Thoracic aorta (tissue), 2 donors: ENCODE measurements at places on chromosomes 16 and 17.

DNA sequence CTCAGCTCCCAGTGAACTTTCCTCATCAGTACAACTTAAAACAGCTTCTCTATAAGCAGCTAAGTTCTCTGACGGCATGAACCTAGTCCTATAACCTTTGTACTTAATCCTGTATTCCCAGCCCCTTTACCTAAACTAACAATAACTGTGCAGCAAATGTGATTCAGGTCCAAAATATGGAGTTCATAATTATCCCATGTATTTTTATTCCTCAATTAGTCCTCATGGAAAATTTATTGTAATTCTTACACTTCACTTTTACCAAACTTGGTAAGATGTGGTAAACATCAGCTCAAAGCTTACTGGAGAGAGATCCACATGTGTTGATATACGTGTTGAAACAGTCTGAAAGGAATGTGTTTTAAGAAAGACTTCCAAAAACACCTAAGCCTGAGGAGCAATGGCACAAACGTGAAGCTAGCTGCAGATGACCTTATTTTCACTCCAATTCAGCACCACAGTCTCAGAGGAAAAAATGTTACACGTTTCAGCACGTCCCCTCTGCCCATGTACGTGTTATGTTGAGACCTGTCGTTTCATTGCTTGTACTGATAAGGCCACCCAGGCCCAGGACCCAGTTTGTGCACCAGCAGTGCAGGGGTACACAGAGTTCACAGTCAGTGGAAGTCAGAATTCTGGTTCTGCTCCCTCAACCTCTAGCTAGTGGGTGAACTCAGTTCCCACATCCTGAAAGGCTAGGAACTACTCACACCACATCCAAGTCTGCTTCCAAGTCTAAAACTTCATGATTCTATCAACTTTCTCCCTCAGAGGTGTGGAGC is 7.1 kb downstream of the USP31 start:
- no peak for DNase-seq

- DNase-seq, result no peak
Measured at GRCh38 chr16:26175944-26176343, 484.2 kb downstream of the HS3ST4 start.

GRCh38 chr17:66675991-66676371 is 158.9 kb upstream of the CACNG5 start:
- DNase-seq, result no peak

DNA sequence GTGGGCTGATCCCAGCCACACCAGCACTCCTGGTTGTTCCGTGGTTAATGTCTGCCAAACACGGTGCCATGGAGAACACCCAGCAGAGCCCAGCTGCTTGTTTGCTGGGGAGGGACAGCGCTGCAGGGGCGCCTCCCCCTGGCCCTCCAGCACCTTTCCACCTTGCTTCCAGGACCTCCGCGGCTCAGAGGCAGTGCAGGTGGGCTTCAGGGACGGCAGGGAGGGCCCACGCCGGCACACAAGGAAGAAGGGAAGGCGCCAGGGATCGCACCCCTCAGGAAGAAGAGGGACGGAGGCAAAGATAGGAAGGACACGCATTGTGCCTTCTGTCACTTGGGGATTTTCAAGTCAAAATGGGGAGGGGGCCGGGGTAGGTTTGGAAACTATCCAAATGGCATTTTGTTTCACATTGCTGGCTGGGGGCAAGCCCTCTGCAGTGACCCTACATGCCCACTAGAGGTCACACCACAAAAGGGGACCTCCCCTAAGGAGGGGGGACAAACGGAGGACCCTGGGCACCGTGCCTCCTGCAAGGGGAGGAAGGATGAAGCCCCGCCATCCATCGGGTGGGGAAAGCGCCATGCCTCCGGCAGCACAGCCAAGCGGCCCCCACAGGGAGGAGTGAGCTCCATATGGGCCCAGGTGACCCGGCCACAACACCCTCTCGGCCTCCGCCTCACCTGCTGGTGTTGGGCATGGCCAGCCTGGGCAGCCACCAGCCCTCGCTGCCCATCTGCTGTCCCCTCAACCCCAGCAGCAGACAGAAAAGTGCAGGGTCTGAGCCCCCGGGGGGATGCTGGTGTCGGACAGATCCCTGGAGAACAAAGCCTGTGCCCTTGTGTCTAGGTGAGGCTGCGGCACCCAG is 7.5 kb upstream of the C16orf95 start:
- DNase-seq, result no peak

DNA sequence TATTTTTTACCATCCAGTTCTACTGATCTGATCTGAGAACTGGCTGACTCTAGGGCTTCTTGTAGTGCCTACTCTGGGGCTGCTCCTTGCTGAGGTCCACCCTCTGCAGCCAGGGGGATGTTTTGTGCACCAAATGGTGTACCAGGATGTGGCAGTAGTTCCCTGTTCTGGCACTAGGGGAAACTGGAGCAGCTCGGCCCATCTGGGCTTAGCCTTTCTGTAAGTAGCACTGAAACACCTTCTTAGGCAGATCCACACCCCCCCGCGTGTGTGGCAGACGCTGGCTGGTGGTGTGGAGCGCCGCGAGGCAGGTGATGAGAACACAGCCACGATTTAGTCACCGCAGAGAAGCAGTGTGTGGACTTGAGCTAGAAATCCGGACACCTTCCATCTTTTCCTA is 17.0 kb downstream of the DUSP14 start:
- no peak for DNase-seq

DNA sequence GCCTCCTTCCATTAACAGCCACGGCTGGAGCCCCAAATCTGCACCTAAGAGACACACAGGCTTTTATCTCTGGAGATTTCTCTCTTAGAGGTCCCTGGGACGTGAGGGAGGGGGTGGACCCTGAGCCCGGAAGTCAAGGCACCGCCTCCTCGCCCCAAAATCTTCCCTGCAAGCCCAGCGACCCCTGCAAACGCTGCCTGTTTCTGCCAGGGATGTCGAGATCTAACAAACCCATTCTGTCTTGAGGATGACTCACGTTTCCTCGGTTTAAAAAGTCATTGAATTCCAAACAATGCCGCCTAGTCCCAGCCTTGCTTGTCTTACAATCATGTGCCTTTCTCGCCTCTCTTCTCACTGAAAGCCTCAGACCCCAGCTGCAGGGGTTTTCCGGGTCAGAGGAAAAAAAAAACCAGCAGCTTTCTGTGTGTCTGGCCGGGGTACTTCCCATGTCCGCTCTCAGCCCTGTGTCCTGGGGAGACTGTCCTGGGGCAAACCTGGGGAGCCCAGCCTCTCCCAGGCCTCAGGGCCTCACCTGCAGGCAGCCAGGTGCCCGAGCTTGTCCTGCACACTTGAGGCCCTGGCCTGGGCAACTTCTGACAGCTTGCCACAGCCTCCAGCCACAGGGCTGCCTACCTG is 15.4 kb downstream of the ARL2BP start:
- no peak for DNase-seq

DNA sequence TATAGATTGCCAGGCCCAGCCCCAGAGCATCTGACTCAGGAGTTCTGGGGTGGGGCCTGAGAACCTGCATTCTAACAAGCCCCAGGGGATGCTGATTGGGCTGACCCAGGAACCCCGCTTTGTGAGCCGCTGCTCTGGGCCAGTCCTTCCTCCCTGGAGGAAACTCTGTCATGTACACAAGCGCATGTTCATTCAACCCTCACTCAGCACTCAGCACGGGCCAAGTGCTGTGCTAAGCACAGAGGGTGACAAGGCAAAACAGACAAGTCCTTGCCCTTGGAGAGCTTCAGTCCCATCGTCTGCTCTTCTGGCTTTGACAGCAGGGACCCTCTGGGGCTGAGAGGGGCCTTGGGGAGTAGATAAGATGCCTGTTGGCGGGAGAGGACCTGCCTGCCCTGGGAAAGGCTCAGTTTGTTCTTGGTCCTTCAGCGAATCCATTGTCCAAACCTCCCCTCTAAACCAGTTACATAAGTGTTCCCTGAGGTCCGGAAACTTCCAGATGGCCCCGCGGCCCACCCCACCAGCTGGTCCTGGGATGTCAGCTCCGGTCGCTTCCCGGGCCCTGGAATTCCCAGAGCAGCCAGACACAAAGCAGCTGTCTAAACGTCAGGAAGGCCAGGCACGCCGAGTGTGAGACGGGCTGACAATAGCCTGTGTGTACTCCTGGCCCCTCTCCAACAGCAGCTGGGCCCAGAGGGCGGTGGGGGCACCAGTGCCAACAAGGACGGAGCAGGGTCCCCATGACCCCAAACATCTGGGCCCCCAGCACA is 88.8 kb downstream of the ZDHHC7 start:
- DNase-seq, result no peak

GRCh38 chr16:1656808-1657617 is 21.1 kb upstream of the JPT2 start:
- no peak for DNase-seq

- DNase-seq, result no peak
Measured at GRCh38 chr17:60959011-60959410, 281.4 kb downstream of the BCAS3 start.

DNA sequence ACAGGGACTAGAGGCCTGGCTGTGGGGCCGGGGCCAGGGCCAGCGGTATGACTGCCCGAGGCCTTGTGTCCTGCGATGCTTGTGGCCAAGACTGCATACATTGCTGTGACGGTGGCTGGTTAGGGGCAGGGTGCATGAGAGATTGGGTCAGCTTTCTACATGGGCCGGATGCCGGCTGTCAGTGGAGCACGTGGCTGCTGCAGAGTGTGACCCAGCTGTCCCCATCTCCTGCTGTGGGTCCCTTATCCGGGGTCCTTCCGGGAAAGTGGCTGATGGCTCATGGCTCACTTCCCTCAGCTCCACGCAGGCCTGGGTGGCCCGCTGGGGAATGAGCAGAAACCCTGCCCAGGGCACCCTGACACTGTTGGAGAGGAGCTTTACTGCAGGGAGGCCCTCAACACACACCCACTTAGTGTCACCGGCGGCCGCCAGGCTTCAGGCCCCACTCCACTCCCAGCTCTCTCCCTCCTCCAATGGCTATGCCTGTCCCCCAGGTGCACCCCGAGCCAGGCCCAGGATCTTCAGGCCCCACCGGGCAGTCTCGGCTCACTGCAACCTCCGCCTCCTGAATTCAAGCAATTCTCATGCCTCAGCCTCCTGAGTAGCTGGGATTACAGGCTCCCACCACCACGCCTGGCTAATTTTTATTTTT is 808 bp upstream of the RGS11 start:
- no peak for DNase-seq

GRCh38 chr17:18277076-18277475 is 16.6 kb downstream of the MIEF2 start:
- no peak for DNase-seq

- DNase-seq, result no peak
Measured at GRCh38 chr17:68290268-68290954, 516 bp downstream of the SLC16A6 start.

DNA sequence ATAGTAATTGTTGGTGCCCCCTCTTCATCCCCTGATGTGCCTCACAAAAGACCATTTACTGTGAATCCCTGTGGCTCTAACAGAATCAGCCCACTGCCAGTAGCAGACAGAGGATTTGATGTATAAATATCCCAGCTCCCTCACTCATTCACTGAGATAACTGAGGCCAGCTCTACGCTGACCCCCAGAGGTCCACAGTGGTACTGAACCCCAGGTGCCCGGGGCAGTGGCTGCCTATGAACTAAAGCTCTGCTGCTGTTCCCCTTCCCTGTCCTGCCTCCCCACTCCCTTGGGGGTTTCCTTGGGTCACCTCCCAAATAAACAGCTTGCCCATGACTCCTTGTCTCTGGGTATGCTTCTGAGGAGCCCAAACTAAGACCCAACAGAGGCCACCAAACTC is 295.8 kb downstream of the FOXL1 start:
- DNase-seq, result no peak

DNA sequence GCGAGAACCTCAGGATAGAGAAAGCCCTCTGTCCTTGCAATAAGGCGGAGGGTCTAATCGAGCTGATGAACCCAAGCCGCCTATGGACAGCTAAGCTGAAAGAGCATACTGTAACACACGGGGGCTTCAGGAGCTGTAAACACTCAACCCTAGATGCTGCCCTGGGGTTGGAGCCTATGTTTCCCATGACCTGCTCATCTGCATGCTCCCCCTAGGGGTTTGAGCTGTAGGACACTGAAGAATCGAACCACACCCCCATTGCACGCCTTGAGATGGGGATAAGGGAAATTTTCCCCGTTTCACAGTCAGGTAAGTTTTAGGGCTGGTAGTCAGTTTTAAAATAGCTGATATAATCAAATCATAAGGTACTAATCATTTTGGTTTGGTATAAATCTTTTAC is 675.6 kb upstream of the CDH8 start:
- DNase-seq, result no peak

DNA sequence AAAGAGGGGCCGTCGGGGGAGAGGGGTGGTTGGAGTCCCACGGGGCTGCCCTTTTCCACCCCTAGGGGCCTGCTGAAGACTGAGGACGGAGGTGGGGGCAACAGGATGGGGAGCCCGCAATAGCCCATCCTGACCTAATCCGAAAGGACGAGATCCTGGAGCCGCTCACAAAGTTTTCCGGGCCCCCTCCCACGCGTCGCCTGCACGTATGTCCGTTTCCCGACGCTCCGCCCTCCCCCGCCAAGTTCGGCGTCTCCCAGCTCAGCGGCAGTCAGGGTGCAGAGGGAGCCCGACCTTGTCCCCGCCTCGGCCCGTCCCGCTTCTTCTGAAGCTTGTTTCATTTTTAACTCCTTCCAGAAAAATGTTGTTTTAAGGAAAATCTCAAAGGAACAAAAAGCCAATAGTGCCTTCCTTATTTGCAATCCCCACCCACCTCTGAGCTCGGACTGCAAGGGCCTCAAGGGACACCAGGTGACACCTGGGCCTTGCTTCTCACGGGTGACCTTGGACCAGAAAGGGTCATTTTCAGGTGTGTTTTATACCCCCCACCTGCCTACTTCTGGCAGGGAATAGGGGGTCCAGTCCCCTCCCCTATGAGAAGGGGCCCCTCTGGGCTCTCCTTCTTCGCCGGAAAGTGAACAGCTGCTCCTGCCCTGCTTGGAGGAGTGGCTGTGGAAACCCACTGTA is 3.4 kb upstream of the ZNF423 start:
- no peak for DNase-seq

- DNase-seq, result no peak
Measured at GRCh38 chr17:49076573-49077384, 55.8 kb upstream of the B4GALNT2 start.

GRCh38 chr17:7971651-7972050 is 30.8 kb upstream of the GUCY2D start:
- no peak for DNase-seq

- no peak for DNase-seq
Measured at GRCh38 chr17:34451313-34451712, 88.3 kb upstream of the CCL1 start.

- no peak for DNase-seq
Measured at GRCh38 chr17:75433218-75433783, 23.1 kb upstream of the TMEM94 start.

DNA sequence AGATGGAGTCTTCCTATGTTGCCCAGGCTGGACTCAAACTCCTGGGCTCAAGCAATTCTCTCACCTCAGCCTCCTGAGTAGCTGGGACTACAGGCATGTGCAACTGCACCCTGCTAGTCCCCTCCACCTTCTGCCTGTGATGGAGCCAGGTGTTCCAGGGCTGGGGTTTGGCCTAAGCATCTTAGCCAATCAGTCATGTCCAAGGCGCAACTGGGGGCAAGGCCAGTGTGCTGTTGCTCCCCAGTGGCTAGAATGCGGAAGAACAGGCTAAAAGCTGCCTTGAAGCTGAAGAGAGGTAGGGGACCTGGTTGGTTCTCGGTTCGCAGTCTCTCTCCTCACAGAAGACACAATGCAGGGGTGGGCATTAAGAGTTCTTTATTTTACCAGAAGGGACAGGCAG is 18.6 kb downstream of the FLOT2 start:
- DNase-seq, result no peak

GRCh38 chr16:79400462-79401149 is 199.9 kb downstream of the MAF start:
- DNase-seq, result no peak

GRCh38 chr16:87161822-87162676 is 155.1 kb downstream of the C16orf95 start:
- no peak for DNase-seq
